HEK293T (cell line): ENCODE measurements at places on chromosomes 12 and 14.

DNA sequence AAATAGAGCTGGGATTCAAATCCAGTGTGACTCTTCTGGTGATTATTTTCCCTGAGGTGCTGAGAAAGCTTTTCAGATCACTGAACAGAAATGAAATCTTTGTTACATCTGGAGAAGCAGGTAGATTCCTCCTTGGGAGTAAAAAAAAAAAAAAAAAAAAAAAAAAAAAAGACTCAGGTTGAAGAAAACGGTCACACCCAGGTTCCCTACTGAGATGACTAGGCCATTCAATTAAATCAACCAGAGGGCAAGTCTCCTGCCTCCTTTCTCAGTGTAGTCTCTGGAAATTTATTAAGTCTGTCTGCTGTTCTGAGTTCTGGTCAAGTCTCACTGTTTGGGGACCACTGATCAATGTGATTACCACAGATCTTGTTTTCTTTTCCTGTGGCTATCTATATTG, 24.0 kb downstream of the ARG2 start:
- DNase-seq = no peak

GRCh38 chr12:58920102-58920960, at the start of gene LRIG3:
TSS of gene LRIG3 (minus strand) at chr12:58920504. CDS start at chr12:58920235, 269 bp downstream.
- DNase-seq = peak; percentile 83

DNA sequence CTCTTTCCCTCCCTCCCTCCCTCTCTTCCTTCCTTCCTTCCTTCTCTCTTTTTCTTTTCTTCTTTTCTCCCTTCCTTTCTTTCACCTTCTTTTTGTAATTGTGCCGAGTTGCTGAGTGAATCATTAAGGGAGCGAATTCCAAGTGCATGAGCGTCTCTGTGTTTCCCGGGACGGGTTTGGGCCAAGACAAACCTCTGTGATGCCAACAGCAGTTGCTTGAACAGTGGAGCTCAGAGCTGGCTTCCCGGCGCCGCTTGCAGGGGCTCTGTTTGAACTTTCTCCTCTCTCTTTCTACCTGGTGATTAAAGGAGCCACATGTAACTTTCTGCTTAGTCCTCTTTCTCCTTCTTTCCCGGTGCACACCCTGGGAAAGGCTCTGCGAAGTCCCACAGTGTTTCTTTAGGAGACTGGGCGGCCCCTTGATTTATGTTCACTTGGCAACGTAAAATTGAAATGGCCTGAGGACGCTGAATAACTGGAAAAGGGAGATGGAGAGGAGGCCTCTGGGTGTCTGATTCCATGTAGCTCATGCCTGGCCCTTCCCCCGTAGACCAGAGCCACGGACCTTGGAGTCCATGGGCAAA, 33.7 kb upstream of the MAP1LC3B2 start:
- DNase-seq = no peak

DNA sequence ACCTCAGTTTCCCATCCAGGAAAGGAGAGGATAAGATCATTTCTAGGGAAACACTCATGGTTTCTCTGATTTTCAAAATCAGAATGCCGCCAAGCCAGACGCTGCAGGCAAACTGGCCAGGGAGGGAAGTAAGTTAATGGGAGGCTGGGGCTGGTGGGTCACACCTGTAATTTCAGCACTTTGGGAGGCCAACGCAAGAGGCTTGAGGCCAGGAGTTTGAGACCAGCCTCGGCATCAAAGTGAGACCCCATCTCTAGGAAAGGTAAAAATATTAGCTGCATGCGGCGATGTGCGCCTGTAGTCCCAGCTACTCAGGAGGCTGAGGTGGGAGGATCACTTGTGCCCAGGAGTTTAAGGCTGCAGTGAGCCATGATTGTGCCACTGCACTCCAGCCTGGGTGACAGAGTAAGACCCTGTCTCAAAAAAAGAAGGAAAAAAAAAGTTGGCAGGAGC, 587 bp downstream of the SELPLG start:
- DNase-seq = no peak
